ENCODE measurements at places on chromosomes 7 and 10.

DNA sequence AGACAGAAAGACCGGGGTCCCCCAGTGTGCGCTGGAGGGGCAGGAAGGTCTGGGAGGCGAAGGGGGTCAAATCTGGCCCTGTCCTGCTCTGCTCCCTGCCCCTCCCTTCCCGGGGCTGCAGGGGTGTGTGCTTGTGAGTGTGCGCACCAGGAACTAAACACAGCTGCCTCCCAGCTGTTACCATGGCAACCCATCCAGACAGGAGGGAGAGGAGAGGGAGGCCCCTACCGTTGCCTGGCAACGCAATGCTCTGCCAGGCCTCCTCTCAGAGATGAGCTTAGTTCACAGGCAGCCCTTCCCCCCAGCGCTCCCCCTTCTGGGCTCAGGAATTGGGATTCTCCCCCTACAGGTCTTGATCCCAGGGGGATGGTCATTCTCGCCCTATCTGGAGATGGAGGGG, 6.1 kb downstream of the NYAP1 start:
- H3K27me3 ChIP-seq: no peaks in the 10 kb centered on the region
- H3K4me3 ChIP-seq: no peak overlapping the region
- no peak for DNase-seq
- peaks cover 13% of the 10 kb centered on the region for H3K4me1 ChIP-seq
- H3K36me3 ChIP-seq: no peaks in the 10 kb centered on the region

GRCh38 chr7:30929686-30930085, 18.0 kb downstream of the AQP1 start:
- H3K27ac ChIP-seq: no peak overlapping the region
- H3K4me1 ChIP-seq: no peaks in the 10 kb centered on the region
- H3K4me3 ChIP-seq: no peak overlapping the region
- no peaks in the 10 kb centered on the region for H3K27me3 ChIP-seq
- no peak for DNase-seq

DNA sequence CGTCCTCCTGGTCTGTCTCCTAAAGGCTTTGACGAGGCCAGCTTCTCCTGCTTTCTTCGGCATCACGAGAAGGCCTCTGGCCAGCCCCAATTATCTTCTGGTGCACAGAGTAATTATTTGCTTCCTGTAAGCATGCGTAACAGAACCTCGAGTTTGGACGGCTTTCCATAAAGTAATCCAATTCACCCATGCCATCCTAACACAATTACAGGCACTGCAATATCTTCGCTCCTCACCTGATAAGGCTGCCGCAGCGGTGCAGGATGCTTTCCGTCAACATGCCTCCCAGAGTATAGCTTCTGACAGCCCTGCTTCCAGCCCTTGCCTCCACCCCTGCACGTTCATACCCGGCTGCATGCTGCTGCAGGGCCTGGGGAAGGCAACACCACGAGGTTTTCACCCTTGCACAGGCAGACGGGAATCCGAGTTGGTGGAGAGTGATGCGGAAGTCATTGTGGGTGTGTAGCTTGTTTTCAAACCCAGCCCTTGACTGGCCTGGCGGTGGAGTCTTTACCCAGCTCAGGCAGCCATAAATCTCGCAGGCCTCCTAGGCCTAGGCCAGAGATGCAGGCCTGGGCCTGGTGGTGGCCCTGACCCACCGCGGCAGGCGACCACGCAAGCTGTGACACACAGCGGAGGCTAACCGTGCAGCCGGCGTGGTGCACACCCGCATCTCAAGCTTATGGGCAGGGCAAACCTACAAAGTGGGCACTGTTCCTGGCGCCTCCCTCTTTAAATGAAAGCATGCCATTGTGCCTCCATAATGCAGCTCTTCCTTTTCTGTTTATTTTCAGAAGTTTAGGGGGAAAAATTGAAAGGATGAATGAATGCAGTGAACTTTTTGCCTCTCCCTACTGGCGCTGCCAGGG, 12.7 kb downstream of the EBF3 start:
- DNase-seq: no peak
- H3K4me1 ChIP-seq: peaks cover 21% of the 10 kb centered on the region
- peak overlapping the region; percentile 8 for H3K27ac ChIP-seq
- H3K36me3 ChIP-seq: no peaks in the 10 kb centered on the region
- H3K4me3 ChIP-seq: no peak overlapping the region

DNA sequence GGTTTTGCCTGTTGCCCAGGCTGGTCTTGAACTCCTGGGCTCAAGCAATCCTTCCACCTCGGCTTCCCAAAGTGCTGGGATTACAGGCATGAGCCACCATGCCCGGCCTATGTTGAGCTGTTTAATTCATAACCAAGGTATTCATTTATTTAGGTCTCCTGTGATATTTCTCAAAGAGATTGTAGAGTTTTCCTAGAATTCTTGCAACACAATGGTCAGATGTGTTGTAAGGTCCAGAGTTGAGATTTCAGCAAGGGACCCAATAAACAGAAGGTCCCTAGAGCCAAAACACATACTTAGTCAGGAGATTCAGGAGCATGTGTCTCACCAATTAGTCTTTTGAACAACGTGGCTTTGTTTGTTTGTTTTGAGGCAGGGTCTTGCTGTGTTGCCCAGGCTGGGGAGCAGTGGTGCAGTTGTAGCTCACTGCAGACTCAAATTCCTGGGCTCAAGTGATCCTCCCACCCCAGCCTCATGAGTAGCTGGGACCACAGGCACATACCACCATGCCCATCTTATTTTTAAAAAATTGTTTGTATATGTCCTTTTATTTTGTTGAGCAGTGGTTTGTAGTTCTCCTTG, 321.3 kb upstream of the GALNT17 start:
- DNase-seq: no peak
- no peak overlapping the region for H3K27ac ChIP-seq
- H3K4me3 ChIP-seq: no peak overlapping the region
- H3K27me3 ChIP-seq: no peaks in the 10 kb centered on the region
- no peaks in the 10 kb centered on the region for H3K4me1 ChIP-seq

- H3K27ac ChIP-seq: no peak overlapping the region
- DNase-seq: no peak
- H3K27me3 ChIP-seq: no peaks in the 10 kb centered on the region
- no peaks in the 10 kb centered on the region for H3K36me3 ChIP-seq
Observed at GRCh38 chr10:64518456-64518855, 997.3 kb downstream of the REEP3 start.

DNA sequence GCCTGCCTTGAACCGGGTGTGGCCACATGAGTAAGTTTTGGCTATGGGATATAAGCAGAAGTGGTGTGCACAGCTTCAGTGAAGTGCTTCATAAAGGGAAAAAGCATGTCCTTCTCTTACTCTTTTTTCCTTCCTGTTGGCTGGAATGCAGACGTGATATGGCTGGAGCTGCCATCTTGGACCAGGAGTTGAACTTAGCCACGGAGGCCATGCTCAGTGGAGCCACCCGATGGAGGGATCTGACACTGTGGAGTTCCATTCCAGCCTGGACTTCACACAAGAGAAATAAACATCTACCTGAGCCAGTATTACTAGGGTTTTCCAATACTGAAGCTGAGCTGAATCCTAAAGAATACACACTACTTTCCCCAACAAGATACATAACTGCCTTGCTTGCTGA, 52.3 kb downstream of the CCDC3 start:
- H3K36me3 ChIP-seq: no peaks in the 10 kb centered on the region
- no peaks in the 10 kb centered on the region for H3K27me3 ChIP-seq
- no peak for DNase-seq
- H3K4me1 ChIP-seq: no peaks in the 10 kb centered on the region
- no peak overlapping the region for H3K27ac ChIP-seq

DNA sequence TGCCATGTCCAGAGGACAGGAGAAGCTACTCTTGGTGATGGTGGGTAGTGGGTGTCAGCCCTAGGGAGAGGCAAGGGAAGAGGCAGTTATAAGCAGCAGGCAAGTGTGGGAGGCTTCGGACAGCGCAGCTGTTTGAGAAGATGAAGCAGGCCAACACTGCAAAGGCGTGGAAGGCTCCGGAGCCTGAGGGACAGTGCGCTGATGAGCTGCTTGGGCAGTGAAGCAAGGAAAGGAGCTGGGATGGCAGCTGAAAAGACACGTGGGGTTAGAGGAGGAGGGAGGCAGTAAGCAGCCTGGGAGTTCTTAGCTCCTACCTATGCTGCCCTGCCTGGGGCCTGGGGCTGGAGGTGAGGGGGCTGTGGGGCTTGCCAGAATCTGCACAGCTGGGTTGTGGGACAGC, 50.1 kb upstream of the CRTAC1 start:
- H3K27me3 ChIP-seq: no peaks in the 10 kb centered on the region
- H3K4me1 ChIP-seq: no peaks in the 10 kb centered on the region
- H3K27ac ChIP-seq: no peak overlapping the region
- no peak for DNase-seq
- no peaks in the 10 kb centered on the region for H3K36me3 ChIP-seq

DNA sequence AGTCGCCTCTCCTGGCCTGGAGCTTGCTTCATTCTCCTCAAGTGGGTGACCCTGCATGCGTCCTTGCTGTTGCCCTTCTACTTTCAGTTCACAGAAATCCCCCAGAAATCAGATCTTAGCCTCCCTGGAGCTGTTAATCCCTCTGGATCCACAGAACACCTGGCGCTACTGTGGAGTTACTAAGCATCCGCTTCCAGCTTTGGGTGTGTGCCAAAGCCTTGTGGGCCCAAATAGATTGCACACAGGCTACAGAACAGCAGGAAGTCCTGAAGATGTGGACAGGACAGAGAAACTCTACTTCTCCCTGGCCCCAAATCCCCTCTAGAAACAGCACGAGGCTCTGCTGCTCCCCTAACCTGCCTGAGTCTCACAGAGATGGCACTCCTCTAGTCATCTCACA, 36.6 kb upstream of the PDLIM1 start:
- no peak overlapping the region for H3K4me3 ChIP-seq
- peak; percentile 77 for DNase-seq
- H3K4me1 ChIP-seq: no peaks in the 10 kb centered on the region
- peak overlapping the region; percentile 16 for H3K27ac ChIP-seq

GRCh38 chr10:133415752-133416151, 8.7 kb downstream of the SPRN start:
- peaks cover 23% of the 10 kb centered on the region for H3K36me3 ChIP-seq
- no peak overlapping the region for H3K4me3 ChIP-seq
- no peaks in the 10 kb centered on the region for H3K27me3 ChIP-seq
- H3K4me1 ChIP-seq: no peaks in the 10 kb centered on the region
- no peak overlapping the region for H3K27ac ChIP-seq

DNA sequence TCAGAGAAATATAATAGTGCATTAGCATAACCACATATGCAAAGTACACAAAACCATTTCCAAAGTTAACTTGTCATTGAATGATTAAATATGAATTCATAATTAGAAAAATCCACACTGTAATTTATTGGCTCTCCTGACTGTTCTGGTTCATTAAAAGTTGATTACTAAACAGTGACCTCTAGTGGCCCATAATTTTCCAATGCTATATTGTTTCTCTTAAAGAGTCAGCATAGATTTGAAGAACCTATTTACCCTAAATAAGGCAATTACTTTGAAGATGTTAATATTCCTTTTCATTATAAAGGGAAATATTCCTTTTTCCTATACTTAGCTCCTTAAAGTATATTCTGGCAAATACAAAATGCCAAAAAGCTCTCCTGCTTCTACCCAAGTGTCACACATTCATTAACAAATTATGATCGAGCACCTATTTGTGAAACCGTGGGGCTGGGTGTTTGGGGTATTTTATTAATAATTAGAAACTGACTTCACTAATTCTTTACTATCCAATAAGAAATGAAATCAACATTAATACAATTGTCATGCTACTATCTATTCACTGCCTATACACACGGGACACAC, 86.2 kb downstream of the HIBADH start:
- no peaks in the 10 kb centered on the region for H3K4me1 ChIP-seq
- no peak for DNase-seq
- no peaks in the 10 kb centered on the region for H3K36me3 ChIP-seq
- no peak overlapping the region for H3K4me3 ChIP-seq
- no peak overlapping the region for H3K27ac ChIP-seq
- no peaks in the 10 kb centered on the region for H3K27me3 ChIP-seq

DNA sequence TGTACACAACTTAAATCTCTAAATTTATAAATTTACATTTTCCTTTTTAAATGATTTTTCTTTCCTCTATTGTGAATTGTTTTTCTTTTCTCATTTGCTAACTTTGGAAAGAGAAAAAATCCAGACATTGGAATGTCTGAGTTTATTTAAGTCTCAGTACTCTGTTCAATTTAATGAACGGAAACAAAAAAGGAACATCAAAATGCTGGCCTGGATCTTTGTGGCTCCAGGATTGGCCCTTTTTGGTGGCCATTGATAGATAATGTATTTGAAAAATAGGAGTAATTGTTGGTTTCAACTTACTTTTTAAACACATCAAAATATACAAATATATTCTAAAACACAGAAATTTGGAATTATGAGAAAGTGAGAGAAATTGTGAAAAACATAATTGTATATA, 336.0 kb downstream of the SUGCT start:
- peak overlapping the region; percentile 71 for H3K27ac ChIP-seq
- H3K4me1 ChIP-seq: peaks cover 8% of the 10 kb centered on the region
- H3K4me3 ChIP-seq: no peak overlapping the region
- no peaks in the 10 kb centered on the region for H3K36me3 ChIP-seq

DNA sequence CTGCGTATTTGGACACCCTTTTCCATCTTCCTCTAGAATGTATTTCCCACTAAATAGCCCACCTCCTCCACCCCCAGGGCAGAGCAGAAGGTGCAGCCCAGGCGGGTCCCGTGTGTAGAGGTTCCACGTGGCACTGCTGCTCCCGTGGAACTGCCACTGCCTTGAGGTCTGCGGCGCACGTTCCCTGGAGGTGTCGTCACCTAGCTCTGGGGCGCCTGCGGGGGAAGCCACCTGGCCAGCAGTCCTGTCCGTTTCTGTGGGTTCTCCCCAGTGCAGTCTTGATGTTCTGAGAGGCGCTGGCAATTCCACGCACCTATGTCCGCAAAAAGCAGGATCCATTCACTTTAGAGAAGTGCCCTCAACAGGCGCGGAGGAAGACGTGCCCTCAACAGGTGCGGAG, 21.9 kb downstream of the BNIP3 start:
- H3K36me3 ChIP-seq: peaks cover 15% of the 10 kb centered on the region
- no peak overlapping the region for H3K27ac ChIP-seq
- no peaks in the 10 kb centered on the region for H3K4me1 ChIP-seq
- H3K27me3 ChIP-seq: no peaks in the 10 kb centered on the region
- no peak overlapping the region for H3K4me3 ChIP-seq

DNA sequence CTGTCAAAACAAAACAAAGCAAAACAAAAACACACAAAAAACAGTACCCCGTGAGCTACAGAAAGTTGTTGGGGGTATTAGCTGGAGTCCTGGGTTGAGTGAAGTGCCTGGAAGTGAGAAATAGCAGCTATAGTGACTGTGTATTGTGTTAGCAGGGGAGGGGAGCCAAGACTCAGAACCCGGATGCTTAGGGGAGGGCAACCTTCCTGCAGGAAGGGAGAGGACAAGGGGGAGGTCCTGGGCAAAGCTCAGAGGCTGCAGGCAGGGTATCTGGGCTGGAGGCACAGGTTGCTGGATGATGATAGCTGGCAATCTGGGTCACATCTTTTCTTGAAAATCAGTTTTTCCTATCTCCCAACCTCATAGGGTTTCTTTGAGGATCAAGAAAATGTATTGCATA, 75.8 kb upstream of the PARD3 start:
- H3K4me1 ChIP-seq: peaks cover 17% of the 10 kb centered on the region
- no peak overlapping the region for H3K4me3 ChIP-seq
- H3K27ac ChIP-seq: no peak overlapping the region
- no peak for DNase-seq

DNA sequence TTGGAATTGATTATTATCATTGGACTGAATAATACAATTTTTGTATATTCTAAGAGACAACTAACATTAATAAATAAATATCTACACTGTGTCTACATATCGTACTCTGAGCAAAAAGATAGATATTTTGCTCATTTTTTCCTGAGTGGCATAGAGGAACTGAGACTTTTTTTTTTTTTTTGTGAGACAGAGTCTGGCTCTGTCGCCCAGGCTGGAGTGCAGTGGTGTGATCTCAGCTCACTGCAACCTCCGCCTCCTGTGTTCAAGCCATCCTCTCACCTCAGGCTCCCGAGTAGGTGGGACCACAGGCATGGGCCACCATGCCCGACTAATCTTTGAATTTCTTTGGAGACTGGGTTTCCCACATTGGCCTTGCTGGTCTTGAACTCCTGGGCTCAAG, 14.0 kb downstream of the KMT2E start:
- no peaks in the 10 kb centered on the region for H3K36me3 ChIP-seq
- H3K4me1 ChIP-seq: peaks cover 35% of the 10 kb centered on the region
- H3K4me3 ChIP-seq: no peak overlapping the region

Data from thyroid gland (tissue), 4 donors.